ENCODE measurements at places on chromosomes 7 and 10. TPM values are rescaled to one million over a fixed set of nuclear protein-coding genes. Genes with fewer than 3 reads are reported as not detected.

The CYP26C1 gene
- not detected for total RNA-seq

The AMPH gene
- total RNA-seq = 0.49 TPM

The NXPH1 gene
- total RNA-seq = not detected

The CLDN3 gene
- total RNA-seq = 634 TPM

The LRMDA gene
- 5.2 TPM for total RNA-seq

The MYL10 gene
- not detected for total RNA-seq

The MPLKIP gene
- total RNA-seq = 54.3 TPM

The AKR1E2 gene
- total RNA-seq = 8.6 TPM

The CDK6 gene
- 37.1 TPM for total RNA-seq

The OR2A7 gene
- total RNA-seq = 10.7 TPM

The TMEM176A gene
- total RNA-seq = 130 TPM

The ZCCHC24 gene
- total RNA-seq = 4.6 TPM

The SLC26A4 gene
- total RNA-seq = 0.32 TPM

The NAMPT gene
- 273 TPM for total RNA-seq

The DRGX gene
- total RNA-seq = 0.16 TPM

The DDC gene
- 90.2 TPM for total RNA-seq

The BTBD16 gene
- 0.13 TPM for total RNA-seq

The ABCB1 gene
- 22.2 TPM for total RNA-seq

The SPDYE9 gene
- not detected for total RNA-seq

The OR2A42 gene
- total RNA-seq = not detected

The CYP3A7 gene
- not detected for total RNA-seq

The SORCS3 gene
- total RNA-seq = not detected

The DIP2C gene
- 11.2 TPM for total RNA-seq

The CRTAC1 gene
- 1.4 TPM for total RNA-seq

All from colonic mucosa (tissue), 4 donors.